ENCODE measurements at places on chromosomes 1 and 21.

DNA sequence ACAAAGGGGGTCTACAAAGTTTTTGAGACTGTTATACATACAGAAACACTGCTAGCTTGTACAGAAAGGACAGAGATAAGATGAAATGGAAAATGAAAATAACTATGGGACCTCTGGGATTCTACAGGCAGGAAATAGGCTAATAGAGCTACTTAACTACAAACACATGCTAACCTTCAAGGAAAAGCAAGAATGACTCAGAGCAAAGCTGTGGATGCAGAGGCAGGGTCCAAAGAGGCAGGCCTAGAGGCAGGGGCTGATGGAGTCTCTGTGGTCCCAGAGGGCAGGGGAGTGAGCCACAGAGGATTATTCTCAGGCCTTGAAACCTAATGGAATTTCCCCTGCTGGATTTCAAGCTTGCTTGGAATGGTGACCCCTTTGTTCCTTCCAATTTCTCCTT is 18.7 kb upstream of the GOLT1A start:
- DNase-seq: no peak

DNA sequence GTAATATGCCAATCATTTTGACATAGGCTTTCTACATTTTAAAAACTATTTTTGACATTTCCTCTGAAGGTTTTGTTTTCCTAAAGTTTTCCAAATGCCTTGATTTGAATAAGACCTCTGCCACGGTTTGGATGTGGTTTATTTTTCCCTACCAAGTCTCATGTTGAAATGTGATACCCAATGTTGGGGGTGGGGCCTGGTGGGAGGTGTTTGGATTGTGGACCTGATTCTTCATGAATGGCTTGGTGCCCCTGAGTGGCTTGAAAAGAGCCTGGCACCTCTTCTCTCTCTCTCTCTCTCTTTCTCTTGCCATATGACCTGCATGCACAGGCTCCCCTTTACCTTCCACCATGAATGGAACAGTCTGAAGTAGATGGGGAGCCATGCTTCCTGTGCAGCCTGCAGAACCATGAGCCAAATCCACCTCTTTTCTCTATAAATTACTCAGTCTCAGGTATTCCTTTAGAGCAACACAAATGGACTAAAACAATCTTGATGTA is 14.8 kb downstream of the MMEL1 start:
- DNase-seq: no peak

DNA sequence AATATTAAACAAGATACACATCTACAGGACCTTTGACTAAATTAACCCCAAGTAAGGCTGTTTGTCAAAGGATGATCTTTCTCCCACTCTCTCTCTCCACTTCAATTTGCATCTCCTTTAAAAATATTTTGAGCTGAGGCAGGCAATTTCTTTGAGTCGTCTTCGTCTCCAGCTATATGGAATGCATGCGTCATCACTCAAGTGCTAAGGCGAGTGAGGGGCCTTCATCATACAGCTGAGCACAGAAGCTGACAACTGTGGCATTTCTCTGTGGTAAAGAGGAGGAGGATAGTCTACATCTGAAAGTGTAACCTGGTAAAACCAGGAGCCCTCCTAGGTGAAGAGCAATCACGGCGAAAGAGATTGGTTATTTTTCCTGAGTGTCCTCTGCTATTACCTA is 7.6 kb downstream of the EPHX4 start:
- no peak for DNase-seq

- no peak for DNase-seq
Measured at GRCh38 chr1:203127666-203128430, at the start of gene ADORA1. ADORA1 (plus strand) TSS chr1:203127726; CDS start chr1:203128842, 1,116 bp downstream.

DNA sequence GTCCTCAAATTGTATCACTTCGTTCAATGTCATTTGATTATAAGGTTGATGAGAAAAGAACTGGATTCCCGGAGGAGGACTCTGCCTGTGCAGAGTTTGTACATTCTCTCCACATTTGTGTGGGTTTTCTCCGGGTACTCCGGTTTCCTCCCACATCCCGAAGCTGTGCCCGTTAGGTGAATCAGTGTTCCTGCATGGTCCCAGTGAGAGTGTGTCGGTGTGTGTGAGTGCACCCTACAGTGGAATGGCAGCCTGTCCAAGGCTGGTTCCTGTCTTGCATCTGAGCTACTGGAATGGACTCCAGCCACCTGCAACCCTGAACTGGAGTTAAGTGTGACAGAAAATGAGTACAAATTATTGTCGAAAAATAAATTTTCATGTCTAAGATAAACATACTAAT is 92.2 kb upstream of the KCTD3 start:
- no peak for DNase-seq

GRCh38 chr21:37509802-37510393 is 143.3 kb downstream of the DYRK1A start:
- DNase-seq: no peak

DNA sequence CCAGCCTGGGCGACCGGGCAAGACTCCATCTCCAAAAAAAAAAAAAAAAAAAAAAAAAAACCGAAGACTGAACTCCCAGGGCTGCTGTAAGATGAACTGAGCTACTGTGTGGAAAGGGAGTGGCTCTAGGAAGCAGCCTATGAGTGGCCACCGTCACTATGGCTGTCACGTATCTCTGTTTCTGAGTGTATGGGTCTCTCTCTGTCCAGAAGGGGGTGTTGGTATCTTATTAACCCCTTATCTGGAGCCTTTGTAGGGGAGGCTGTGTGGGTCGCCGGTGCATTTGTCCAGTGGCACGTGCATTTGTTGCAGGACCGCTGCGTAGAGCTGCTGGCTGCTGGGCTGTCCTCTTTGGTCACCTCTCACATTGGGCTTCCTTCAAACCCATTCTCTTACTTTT is 326.6 kb downstream of the CAMTA1 start:
- DNase-seq: no peak

DNA sequence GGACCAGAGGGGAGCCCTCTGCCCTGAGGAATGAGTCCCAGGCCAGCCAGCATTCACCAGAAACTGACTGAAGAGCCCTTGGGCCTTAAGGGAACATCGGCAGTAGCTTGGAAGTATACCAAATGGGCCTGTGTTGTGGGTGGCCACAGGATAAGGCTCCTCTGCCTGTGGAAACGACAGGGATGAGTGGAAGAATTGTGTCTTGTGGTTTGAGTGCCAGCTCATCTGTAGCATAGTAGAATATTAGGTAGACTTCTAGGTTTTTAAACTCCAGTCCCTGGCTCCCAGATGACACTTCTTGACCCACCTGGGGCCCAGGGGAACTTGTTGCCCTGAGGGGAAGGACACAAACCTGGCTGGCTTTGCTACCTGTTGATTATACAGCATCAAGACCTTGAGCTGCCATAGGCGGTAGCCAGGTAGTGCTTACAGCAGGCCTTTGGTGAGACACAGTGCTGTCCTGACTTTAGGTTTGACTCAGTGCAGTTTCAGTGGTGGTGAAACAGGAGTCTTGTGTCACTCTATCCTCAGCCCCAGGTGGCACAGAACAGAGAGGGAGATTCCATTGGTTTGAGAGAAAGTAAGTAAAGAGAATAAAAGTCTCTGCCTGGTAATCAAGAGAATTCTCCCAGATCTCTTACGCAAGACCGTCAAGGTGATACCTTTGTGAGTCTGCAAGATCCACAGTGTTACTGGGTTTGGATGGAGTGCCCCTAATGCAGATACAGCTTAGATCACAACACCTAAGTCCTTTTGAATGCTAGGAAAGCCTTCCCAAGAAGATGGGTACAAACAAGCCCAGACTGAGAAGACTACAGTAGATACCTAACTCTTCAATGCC is 50.2 kb downstream of the RABGAP1L start:
- no peak for DNase-seq

DNA sequence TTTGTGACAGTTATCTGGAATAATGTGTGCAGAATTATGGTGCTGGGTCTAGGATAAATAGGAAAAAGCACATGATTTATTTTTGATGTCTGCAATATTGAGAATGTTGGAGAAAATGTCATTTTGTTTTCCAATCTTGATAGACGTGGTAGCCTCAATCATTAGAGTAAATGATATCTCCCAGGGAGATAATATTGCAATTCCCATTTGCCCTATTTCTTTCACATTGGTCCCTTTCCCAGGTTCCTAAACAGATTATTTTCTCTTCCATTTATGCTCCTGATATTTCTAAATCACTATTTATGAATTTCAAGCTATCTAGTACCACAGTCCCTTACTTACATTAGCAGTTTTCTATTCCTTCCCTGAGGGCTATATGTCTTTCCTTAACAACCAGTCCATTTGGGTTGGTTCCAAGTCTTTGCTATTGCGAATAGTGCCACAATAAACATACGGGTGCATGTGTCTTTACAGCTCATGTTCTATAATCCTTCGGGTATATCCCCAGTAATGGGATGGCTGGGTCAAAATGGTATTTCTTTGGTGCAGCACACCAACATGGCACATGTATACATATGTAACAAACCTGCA is 447.3 kb downstream of the PLA2G4A start:
- no peak for DNase-seq

- no peak for DNase-seq
Measured at GRCh38 chr1:1132956-1133750, 17.3 kb upstream of the C1orf159 start.

GRCh38 chr1:3521426-3521825 is 67.0 kb downstream of the ARHGEF16 start:
- DNase-seq: no peak

DNA sequence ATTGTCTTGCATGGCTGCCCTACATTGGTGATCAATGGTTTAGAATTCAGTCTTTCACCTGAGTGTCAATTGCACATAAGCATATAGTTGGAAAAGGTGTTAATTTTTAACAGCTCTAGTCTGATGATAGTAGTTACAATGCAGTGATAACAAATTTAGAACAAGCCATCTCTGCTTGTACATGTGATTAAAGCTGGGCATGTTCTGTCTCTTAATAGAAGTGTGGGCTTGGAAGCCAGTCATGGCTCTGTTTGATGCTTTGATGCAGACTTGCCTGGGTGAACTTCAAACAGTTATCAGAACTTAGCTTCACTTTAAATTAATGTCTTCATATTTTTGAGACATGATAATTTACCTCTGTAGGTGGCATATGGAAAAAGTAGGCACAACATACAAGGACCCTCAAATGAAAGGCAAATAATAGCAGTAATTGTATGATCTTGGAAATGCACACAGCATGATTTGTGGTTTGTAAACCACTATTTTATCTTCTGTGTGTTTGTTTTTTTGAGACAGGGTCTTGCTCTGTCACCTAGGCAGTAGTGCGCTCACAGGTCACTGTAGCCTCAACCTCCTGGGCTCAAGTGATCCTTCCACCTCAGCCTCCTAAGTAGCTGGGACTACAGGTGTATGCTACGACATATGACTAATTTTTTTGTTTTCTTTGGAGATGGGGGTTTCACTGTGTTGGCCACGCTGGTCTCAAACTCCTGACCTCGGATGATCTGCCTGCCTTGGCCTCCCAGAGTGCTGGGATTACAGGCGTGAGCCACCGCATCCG is 3.8 kb downstream of the DDI2 start:
- DNase-seq: no peak

DNA sequence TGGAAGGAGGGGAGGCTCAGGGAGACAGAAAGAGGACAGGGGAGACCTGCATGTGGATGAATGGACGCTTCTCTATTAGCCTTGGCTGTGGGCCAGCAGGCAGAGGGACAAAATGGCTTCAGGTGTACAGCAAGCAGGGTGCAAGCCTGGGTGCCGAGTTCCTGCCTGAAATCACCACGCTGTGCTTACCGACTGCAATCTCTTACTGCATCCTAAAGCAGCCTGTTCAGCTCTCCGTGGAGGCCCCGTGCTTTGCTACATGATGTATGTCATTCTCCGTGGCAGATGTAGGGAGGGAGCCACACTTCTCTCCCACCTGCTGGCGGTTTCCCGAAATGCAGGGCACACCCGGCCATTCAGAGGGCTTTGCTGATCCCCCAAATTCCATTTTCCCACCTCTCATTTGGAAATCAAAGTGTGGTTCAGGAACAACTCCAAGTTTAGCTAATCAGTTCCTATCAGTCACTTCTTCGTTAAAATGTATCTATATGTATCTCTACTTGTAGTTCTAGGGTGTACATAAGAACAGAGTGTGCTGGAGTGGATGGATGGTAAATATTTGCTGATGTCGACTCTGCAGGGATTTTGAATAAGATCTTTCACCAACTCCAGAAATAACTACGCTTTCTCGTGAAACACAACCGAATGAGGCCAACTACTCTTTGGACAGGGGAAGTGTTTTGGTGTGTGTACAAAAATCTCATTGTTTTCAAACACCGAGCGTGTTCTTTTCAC is 122.3 kb upstream of the BACE2 start:
- no peak for DNase-seq

GRCh38 chr1:90502696-90503095 is 214.4 kb downstream of the BARHL2 start:
- no peak for DNase-seq

GRCh38 chr1:244836135-244836521 is 670 bp downstream of the COX20 start:
- no peak for DNase-seq

- DNase-seq: no peak
Measured at GRCh38 chr1:29625084-29625420, 388.7 kb downstream of the PTPRU start.

GRCh38 chr1:21050031-21050430 is 126.7 kb downstream of the EIF4G3 start:
- no peak for DNase-seq

DNA sequence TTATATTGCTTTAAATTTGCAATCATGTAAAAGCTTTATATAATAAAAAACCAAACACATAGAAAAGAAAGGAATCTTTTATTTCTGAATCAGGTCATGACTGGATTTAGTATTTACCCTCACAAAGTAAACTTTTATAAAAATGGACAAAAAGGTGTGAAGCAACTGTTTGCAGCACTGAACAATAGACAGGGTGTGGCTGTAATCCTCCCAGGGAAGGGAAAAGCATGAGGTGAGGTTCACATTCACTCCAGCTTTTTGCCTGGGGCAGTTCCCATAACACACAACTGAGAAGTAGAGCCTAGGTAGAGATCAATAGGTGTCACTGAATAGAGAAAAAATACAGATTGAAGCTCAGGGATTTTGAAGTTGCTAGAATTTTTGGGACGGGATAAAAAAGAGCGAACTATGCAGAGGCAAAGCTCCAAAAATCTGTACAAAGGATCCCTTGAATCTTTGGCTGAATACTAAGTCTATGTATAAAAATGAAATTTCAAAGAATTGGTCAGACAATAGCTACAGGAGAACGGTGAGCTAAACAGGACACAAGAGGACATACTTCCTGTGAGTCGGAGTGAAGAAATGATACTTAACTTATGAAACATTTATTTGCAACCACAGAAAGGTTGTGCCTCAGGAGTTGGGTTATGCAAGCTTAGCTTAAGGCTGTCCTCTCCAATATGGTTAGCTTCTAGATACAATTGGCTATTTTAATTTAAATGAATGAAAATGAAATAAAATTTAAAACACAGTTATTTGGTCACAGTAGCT is 162.0 kb upstream of the ZP4 start:
- no peak for DNase-seq

DNA sequence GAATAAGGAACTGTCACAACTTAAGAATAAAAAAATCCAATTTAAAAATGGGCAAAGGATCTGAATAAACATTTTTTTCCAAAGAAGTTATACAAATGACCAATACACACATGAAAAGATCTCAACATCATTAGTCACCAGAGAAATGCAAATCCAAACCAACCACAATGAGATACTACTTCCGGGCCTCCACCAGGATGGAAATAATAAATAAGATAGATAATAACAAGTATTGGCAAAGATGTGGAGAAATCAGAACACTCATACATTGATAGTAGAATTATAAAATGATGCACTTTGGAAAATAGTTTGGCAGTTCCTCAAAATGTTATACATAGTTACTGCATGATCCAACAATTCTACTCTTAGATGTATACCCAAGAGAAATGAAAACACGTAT is 18.7 kb downstream of the ZSWIM5 start:
- DNase-seq: no peak

GRCh38 chr1:95035536-95035935 is 37.2 kb downstream of the ALG14 start:
- DNase-seq: no peak

- no peak for DNase-seq
Measured at GRCh38 chr21:15034126-15034853, 30.5 kb downstream of the NRIP1 start.
